SHP77 treated with DMSO at 0.1 percent for 48 hours (cell line): ENCODE measurements at places on chromosomes 7 and 10.

- no peak for DNase-seq
Measured at GRCh38 chr10:84005403-84005802, 133.9 kb upstream of the GHITM start.

DNA sequence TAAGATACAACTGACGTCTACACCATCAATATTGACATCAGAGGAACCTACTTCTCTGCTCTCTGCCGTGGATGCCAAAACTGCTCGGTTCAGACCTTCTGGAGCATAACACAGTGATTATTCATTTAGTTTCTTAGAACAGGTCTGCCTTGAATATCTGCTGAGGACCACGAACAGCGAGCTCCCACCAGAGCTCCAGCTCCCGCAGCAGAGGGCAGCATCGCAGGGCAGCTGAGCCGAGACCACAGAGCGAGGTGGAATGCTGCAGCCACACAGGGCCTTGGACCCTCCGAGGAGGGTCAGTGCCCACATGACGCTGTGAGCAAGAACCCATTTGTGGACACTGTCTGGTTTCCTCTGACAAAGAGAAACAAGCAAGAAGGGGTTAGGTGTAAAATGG, 6.8 kb downstream of the VIPR2 start:
- DNase-seq = no peak

GRCh38 chr10:36313142-36313541, 671.0 kb upstream of the FZD8 start:
- no peak for DNase-seq

- no peak for DNase-seq
Measured at GRCh38 chr10:129102906-129103693, 363.9 kb upstream of the MGMT start.

- no peak for DNase-seq
Measured at GRCh38 chr10:5691786-5692185, 7.1 kb downstream of the TASOR2 start.

- no peak for DNase-seq
Measured at GRCh38 chr7:34096198-34096651, 190.9 kb downstream of the BMPER start.

DNA sequence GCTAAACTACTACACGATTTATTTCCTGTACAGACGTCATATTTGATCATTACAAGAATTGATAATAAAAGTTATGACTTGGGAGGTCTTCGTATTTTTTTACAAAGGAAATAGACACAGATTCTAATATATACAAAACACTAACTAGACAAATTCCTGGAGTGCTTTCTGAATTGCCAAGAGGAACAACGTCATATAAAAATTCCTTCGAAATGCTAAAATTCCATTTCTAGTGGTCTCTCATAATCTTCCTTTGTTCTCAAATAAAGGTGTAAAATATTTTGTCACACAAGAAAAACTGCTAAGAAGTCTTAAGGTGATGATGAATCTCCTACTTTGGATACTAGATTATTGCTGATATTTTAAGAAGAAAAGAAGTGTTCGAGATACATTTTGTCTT, 85.4 kb downstream of the CDK6 start:
- DNase-seq = no peak

- no peak for DNase-seq
Measured at GRCh38 chr10:70053218-70053840, 683 bp downstream of the MACROH2A2 start.

DNA sequence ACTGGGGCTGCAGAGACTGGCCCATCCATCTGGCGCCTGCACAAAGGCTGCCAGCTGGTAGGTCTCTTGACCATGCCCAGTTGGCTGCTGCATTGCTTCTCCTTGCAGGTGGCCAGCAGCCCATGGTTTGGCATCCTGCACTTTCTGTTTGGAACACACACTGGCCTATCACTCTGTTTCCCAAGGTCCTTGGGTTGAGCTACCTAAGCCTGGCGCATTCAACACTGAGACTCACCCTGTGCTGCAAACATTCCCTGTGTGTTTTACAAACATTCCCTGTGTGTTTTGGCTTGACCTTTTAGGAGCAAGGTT, 55.5 kb downstream of the TACR2 start:
- DNase-seq = no peak

GRCh38 chr7:133941496-133941895, 185.6 kb upstream of the LRGUK start:
- no peak for DNase-seq

DNA sequence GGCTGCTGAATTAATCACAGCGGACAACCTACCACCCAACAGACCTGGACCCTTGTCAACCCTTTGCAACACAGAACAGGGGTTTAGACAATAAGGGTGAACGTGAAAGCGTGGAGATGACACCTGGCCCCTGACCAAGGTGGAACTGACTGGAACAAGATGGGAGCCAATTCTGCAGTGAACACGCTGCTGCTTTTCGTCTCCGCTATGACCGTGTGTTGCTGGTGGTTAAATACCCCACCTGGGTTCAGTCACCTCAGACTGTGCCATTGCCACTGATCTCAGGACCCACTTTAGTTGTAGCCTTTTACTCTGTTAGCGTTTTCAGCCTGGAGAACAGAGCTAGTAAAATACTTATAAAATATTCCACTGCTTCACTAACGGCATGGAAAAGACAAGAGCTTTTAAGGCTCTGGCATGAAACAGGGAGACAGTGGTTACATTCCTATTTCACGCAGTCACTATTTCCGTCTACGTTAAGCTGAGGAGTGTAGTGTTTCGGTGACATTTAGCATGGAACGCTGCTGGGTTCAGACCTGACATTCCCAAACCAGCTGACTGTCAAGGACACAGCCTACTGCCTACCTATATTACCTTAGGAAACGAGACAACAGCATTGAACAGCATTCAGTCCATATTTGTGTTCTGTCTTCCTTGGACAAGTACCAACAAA, 119.5 kb upstream of the PRSS1 start:
- no peak for DNase-seq

- peak; percentile 11 for DNase-seq
Measured at GRCh38 chr7:102304668-102305067, 18.0 kb downstream of the SH2B2 start.

GRCh38 chr10:14296065-14296709, 34.5 kb downstream of the FRMD4A start:
- DNase-seq = no peak

GRCh38 chr10:63388421-63389031, 77.3 kb downstream of the JMJD1C start:
- DNase-seq = no peak

DNA sequence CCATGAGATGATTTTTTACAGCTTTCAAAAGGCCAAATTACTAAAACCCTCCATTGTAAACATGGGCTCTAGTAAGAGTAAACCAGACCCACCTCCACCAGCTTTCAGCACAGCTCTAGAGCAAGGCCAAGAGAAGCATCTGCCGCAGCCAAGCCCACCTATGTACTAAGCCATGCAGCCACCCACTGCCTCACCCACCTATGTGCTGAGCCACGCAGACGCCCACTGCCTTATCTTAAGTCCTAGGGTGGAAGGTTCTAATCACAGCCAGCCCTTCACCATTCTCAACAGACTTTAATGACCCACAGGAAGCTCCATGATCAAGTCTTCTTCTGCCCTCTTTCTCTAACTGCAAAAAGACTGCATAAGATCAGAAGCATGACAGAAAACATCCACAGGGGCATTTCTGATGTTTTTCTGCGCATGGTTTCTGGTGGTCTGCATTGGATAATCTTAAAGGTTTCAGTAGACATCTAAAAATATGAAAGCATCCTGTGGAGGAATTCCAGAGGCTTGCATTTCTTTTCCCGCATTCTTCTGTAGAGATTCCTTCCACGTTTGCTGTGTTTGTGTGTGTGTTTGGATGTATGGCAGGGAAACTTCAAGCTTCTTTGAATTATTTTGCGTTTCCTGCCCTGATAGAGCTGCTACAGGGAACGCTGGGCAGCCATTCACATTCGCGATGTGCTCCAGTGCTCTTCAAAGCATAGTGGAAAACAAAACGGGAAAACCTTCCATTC, 286.1 kb upstream of the KLF6 start:
- DNase-seq = no peak

DNA sequence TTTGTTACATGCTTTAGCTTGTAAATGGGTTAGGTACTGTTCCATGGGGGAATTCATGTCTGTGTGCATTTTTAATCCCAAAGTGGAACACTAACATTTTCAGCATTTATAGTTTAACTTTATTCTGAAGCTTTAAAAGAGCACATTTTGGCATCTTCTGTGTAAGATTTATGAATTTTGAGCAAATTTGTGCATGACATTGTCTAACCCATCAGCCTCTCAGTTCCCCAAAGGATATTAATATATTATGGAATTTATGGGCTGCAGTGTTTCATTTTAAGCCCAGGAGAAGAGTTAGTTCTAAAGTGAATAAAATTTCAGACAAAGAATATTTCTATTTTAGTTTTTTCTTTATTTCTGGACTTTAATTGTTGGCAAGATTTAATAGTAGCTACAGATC, 421.4 kb downstream of the PLXDC2 start:
- DNase-seq = no peak

DNA sequence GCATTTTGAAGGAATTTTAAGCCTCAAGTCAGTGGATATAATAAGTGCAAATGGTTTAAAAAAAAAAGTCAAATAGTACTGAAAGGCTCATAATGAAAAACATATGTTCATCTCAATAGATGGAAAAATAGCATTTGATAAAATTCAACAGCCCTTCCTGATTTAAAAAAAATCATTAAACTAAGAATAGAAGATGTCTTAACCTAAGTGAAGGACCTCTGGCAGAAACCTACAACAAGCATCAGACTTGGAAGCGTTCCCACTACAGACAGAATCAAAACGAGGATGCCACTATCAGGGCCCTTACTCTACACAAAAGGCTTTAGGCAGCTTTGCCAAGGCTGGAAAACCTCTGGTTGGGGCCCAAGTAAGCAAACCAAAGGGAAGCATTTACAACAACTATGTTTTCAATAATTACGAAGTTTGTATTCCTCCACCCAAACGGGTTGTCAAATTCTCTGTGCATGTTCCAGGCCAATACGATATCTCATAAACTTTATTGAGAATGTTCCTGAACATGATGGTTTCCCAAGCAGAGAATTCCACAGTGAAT, 45.1 kb downstream of the CYTH3 start:
- DNase-seq = no peak

DNA sequence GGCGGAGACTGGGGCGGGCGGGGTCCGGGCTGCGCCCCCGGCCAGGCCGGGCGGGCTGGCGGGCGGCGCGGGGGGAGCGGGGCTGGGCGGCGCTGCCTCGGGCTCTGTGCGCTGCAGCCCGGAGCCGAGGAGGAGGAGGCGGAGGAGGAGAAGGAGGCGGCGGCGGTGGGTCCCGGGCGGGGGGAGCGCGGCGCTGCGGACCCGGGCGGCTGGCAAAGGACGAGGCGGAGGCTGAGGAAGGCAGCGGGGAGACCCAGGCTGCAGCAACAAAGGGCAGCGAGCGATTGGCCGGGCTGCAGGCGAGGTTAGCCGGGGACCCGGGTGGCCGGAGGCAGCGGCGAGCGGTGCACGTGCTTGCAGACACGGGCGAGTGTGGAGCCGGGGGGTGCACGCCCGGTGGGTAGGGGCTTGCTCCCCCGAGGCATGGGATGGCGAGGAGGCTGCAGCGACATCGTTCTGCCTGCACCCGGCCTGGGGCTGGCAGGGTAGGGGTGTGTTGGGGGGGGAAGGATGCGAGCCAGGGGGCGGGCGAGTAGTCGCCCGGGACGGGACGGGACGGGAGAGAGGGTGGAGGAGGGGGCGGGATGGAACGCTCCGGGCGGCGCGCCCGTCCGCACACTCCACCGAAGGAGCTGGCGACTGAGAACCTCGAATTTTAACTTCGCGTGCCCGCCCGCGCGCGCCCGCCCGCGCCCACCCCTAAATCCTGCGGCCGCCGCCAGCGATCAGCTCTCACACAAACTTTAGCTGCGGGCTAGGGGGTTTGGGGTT, 844 bp upstream of the KAT6B start:
- DNase-seq = no peak

DNA sequence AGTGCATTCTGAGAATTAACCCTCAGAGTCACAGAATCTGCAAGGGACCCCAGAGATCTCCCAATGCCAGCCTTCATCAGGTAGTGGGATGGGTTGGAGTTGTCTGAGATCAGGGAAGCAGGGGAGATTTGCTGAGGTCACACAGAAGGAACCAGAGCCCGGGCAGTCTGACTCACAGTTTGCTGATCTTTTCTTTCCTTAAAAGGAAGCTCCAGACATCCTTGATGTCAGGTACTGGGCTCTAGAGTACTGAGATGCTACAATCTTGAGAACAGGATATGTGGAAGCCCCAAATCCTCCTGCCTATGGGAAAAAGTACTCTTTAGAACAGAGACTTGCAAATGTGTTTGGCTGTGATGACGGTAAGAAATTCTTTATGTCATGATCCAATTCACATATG, 706 bp downstream of the TBATA start:
- DNase-seq = no peak

GRCh38 chr10:86325158-86325557, 41.4 kb downstream of the GRID1 start:
- DNase-seq = no peak

- DNase-seq = no peak
Measured at GRCh38 chr7:47408675-47409074, 173.2 kb downstream of the TNS3 start.

DNA sequence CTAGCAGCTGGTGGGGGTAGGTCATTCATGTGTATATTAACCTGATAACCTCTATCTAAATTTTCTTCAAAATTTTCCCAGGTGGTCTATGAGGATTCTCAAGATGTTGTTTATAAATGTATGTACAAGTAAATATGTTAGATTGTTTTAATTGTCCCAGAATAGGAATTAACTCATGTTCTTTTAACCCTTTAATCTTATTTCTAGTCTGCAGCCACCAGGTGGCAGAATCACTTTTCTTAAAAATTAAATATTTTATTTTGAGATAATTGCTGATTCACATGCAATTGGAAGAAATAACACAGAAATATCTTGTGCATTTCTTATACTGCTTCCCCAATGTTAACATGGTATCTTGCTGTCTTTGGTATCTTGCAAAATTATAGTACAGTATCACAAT, 589.5 kb downstream of the ARL4A start:
- no peak for DNase-seq

DNA sequence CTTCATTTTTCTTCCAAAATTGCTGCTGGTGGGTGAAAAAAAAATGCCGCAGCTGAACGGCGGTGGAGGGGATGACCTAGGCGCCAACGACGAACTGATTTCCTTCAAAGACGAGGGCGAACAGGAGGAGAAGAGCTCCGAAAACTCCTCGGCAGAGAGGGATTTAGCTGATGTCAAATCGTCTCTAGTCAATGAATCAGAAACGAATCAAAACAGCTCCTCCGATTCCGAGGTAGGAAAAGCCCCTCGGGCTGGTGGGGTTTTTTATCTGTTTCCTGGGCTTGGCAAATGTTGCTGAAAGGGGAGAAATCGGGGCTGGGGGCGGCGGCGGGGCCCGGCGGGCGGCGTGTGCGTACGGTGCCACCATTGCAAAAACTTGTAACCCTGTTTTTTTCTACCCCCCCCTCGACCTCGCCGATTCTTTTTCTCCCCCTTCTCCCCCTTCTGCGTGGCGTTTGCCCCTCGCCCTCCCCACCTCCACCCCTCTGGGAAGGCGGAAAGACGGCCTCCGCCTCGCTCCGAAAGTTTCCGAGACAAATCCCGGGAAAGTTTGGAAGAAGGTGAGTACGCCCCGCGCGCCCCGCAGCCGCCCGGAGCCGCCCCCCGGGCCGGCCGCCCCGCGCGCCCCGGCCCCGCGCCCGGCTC, 789 bp downstream of the TCF7L2 start:
- no peak for DNase-seq

- DNase-seq = no peak
Measured at GRCh38 chr7:155538293-155538692, 8.1 kb downstream of the CNPY1 start.

- DNase-seq = no peak
Measured at GRCh38 chr7:7173956-7174632, 8.2 kb upstream of the C1GALT1 start.

- no peak for DNase-seq
Measured at GRCh38 chr7:4683884-4684565, 1.9 kb downstream of the FOXK1 start.

GRCh38 chr10:110355141-110355831, 50.6 kb upstream of the SMNDC1 start:
- DNase-seq = no peak
